Activated CD4-positive, alpha-beta T cell treated with anti-CD3 and anti-CD28 coated beads, Interleukin-2, Interleukin-4, amounts not matched to agents 100 ng/mL and 50 ng/mL, durations not matched to agents 16 hours and 8 hours (primary cell): ENCODE measurements at places on chromosomes 3 and 15.

DNA sequence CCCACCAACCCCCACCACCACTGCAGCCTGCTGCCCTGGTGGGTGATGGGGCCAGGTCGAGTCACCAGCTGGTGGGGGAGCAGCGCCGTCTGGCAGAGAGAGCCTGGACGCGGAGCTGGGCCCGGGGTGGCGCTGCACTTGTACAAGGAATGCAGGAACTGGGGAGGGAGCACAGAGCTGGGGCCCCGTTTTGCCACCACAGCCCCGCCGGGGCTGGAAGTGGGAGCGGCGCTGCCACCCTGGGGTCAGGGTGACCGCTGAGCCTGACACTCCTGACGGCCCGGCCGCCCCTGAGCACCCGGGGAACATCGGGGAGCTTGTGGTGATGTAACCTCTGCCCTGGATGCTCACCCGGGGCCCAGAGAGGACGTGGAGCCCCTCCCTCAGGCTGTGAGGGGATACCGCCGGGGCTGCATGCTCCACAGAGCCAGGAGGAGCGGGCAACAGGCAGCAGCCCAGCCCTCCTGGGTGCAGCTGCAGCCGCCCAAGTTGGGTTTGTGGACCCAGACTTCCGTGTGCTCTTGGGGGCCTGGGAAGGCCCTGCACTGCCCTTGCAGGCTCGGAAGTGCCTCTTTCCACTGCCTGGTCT lies 32.6 kb upstream of the IREB2 start:
- DNase-seq = no peak

DNA sequence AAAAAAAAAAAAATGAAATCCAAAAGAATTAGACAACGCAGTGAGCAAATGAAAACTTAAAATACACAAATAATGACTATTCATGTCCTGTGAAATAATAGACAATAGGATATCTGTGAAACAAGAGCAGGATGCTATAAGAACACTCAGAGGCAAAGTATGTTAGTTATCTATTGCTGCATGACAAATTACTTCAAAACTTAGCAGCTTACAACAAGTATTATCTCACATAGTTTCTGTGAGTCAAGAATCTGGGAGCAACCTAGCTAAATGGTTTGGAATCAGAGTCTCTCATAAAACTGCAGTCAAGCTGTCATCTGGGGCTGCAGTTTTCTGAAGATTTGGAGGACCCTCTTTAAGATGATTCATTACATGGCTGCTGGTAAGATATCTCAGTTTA lies 36.5 kb upstream of the ZMAT3 start:
- no peak for DNase-seq

DNA sequence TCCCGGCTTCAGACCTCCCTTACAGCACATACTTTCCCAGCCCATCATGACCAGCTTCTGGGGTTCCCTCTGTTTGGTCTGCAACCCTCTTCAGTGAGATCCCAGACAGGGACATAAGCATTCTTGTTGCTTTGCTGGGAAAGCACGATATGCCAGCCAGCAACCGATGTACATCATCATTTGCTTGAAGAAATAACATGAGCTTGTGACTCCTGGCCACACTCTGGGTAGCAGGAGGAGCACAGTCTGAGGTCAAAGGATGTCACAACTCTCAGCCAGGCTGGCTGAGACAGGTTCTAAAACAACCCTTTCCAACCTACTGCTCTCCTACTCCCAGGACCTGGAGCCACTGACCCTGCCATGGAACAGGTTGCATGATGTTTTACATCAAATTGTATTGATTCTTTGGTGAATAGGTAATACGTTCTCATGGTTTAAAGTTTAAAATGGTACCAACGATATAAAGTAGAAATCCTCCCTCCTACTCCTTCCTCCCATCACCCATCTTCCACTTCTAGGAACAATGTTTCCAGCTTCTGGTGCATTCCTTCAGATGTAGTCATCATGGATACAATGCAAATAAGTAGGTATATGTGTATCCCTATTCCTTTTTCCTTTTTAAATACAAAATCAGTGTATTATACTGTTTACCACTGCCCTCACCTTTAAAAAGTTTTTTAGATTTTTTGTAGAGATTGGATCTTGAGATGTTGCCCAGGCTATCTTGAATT lies 190.3 kb downstream of the OPA1 start:
- no peak for DNase-seq

DNA sequence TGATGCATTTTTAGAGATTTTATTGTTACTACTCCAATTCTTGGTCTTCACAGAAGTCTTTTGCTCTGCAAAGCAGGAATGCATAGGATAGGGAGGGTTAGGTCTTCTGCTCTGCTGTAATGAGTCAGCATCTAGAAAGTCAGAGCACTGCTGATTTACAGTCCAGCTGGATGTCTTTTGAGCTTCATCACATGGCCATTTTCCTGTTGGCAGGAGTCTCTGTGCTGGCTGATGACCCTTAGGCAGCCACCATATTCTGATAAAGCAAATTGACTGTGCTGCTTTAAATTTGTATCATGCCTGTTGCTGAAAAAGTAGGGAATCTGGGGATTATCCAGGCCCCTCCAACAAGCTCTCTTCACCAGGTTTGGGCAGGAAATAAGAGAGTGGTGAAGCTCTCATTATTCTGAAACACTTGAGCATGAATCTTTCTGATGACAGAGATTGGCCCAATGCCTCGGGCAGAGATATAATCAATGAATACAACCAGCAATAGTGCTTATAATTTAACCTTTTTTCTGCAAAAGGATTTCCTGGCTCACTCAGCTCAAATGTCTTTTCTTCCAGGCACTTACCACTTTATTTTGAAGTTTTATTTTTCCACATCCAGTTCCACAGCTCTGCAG lies 9.7 kb upstream of the CRBN start:
- DNase-seq = no peak

DNA sequence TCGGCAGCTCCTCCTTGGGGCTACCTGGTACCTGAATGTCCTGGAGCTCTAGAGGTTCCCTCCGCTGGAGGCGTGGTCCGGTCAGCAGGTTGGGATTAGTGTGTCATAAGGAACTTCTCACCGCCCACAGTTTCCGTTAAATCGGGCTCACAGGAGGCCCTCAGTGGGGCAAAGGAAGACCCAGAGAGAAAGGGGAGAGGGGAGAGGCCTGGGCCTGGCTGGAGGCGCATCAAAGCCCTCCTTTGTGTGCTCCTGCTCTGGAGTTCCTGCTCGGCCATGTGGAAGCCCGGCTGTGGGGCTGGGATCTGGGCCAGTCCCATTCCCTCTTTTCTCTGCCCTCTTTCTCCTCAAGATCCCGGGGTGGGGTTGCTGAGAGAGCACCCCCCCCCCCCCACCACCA lies at the start of gene RLBP1:
TSS of gene RLBP1 (minus strand) at position 37 of the 400 bp plus-strand sequence. CDS start 2,604 bp downstream, outside the sequence.
- DNase-seq = no peak

DNA sequence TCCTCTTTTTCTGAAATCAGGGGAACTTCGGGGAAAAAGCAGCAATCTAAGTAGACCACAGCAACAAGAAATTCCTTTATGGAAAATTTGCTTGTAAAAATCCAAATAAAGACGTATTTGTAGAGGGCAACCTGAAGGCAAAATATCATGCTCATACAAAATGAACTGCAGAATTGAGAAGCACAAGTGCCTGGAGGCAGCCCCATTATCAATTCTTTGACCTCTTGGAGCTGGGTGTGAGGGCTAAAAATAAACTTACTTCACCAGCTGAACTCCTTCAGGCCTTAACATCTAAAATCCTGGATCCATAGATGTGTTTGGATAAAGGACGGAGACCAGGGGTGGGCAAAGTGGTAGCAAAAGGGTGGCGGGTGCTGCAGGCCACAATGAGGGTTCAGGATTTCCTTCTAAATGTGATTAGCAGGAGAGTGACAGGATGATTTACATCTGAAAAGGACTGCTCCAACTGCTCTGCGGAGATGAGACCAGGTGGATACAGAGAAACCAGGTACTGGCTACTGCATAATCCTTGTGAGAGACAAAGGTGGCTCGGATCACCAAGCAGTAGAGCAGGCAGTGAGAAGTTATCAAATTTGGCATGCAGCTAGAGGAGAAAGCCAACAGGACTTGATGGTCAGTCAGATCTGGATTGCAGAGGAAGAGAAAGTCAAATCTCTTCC lies 81.7 kb upstream of the TJP1 start:
- DNase-seq = no peak

GRCh38 chr15:70830615-70831014 lies 23.3 kb downstream of the LARP6 start:
- DNase-seq = no peak

DNA sequence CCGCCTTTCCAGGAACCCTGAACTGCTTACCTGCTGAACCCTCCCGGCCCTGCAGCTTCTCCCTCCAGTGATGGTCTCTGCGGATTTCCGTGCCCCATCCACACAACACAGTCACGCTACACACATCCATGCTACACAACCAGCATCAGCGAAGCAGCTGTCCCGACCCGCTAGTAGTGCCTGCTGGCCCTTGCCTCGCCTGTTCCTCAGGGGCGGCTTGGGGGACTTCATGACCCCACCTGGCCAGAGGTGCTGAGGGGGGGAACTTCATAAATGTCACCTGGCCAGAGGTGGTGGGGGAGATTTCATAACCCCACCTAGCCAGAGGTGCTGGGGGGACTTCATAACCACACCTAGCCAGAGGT lies 530 bp upstream of the TUBGCP5 start:
- DNase-seq = no peak

DNA sequence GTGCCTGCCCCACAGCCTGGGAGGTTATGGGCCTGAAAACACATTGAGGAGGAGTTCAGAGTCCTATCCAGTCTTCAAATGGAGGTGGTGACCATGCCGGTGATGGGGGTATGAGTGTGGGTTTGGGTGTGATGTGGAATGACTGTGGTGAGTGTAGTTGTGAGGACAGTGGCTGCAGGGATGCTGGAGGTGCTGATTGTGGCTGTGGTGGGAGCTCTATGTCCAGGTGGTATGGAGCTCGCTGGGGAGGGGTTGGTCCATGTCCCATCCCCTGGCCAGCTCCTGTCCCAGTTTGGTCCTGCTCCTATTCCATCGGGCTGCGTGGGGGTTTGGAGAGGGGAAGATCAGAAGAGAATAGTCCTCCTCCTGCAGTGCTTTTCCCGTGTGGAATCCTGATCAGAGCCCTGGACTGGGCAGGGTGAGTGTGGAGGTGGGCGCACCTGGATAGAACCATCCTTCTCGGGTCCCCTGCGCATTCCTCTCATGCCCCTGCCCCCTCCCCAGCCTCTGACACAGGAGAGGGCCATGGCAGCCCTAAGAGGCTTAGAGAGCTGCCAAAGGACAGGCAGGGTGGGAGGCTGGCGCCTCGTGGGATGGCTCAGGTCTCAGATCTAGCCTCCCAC lies 23.0 kb upstream of the GOLGA6C start:
- DNase-seq = no peak

- no peak for DNase-seq
These were observed 329.6 kb downstream of the UACA start for GRCh38 chr15:70433586-70434324.

GRCh38 chr15:31100738-31101137 lies 787 bp downstream of the TRPM1 start:
- no peak for DNase-seq

DNA sequence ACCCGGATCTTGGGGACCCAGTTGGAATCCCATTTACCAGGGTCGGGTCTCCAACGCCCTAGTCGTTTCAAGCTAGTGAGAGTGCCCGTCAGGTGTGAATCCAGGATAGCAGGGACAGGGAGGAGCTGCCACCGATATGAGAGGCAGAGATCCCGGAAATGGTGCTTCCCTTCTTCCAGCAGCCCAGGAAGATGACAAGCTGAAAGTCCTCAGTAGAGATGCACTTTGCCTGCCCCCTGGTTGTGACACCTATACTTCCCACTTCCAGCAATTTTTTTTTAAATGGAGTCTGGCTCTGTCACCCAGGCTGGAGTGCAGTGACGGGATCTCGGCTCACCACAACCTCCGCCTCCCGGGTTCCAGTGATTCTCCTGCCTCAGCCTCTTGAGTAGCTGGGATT lies 503.0 kb downstream of the NTRK3 start:
- DNase-seq = no peak

DNA sequence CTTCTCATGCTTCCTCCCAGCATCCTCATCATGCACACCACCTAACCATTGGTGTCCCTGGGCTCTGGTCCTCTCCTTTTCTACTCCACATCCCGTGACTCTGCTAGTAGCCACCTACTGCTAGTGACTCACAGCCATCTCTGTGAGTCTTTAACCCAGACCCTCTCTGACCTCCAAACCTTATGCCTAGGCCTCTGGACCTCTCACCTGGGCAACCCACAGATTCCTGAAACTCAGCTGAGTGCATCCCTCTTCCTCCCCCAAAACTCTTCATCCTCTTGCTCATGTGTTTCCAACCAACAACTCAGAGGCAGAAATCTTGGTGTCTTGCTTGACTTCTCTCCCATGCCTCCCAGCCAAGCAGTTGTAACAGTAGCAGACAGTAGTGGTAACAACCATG lies 20.0 kb upstream of the SLCO2A1 start:
- no peak for DNase-seq

- DNase-seq = peak; percentile 15
These were observed 62.6 kb downstream of the SLC7A14 start for GRCh38 chr3:170523248-170523647.

DNA sequence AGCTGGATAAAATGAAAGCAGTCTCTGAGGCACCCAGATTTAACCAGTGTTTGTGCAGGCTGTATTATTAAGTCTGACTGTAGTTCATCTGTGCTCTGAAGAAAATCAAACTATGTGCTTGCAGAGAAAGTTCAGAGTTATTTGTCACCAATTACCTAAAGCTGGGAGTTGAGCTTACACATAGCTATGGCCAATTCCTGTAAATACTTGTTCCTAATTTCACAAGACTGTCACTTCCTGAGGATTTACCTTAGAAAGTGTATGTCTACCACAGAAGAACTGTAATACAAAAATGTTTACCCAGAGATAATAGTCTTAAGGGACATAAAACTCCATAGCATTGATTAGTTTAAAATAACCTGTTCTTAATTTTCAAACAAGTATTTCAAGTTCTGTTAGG lies 628.4 kb upstream of the TGFBR2 start:
- DNase-seq = no peak

GRCh38 chr3:192194085-192194484 lies 533.3 kb downstream of the FGF12 start:
- no peak for DNase-seq

GRCh38 chr15:73749533-73749932 lies 3.6 kb downstream of the INSYN1 start:
- DNase-seq = no peak

GRCh38 chr3:157226173-157226847 lies 66.4 kb upstream of the CCNL1 start:
- peak; percentile 26 for DNase-seq

GRCh38 chr3:184696697-184697096 lies 15.2 kb downstream of the MAGEF1 start:
- DNase-seq = no peak
